Activated CD4-positive, alpha-beta T cell treated with anti-CD3 and anti-CD28 coated beads, Interleukin-2, amount 50 U/mL, for 1 hour (primary cell): ENCODE measurements at places on chromosomes 4 and X.
A peak's percentile ranks its signal among the peaks of the same experiment; 100 is the strongest.

DNA sequence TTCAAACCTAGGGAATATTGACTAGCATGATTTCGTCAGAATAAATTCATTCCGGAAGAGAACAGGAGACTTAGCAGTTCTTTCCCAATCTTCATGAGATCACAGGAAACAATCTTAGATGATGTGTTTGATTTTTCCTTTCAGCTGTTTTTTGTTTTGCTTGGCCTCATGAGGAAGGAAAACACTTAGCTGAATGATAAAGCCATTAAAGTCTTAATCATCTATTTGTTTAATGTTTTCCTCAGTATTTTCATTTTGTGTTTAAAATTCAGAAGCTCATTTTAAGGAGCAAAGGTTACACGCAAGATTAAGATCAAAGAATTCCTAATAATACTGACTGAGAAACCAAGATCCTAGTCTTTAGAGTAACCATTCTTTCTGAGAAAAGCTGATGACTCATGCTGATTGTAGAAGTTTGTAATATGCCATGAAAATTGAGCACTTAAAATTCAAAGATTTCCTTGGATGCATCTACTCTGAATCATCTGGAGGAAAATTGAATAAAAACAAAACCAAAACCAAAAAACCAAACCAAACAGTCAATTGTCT is 15.4 kb upstream of the TBC1D19 start:
- DNase-seq, result no peak

- DNase-seq, result no peak
Measured at GRCh38 chrX:34903316-34903715, 39.3 kb upstream of the FAM47B start.

GRCh38 chrX:56618323-56618722 is 54.9 kb downstream of the UBQLN2 start:
- DNase-seq, result no peak

DNA sequence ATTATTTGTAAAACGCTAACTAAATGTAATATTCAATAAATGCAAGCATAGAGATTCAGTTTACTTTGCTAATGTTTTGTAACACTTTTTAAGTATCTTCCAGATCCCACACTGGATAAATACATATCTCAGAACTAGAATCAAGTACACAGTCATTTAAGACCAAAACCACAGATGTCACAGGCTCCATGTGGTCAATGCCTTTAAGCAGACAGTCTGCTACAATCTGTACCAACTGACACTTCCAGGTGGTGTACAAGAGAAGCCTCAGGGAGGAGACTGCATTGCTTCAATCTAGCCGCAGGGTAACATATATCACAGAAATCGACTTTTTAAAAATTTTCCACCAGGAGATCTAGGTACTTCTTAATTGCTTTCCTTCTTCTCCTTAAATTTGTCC is 229.6 kb upstream of the DIAPH2 start:
- no peak for DNase-seq

DNA sequence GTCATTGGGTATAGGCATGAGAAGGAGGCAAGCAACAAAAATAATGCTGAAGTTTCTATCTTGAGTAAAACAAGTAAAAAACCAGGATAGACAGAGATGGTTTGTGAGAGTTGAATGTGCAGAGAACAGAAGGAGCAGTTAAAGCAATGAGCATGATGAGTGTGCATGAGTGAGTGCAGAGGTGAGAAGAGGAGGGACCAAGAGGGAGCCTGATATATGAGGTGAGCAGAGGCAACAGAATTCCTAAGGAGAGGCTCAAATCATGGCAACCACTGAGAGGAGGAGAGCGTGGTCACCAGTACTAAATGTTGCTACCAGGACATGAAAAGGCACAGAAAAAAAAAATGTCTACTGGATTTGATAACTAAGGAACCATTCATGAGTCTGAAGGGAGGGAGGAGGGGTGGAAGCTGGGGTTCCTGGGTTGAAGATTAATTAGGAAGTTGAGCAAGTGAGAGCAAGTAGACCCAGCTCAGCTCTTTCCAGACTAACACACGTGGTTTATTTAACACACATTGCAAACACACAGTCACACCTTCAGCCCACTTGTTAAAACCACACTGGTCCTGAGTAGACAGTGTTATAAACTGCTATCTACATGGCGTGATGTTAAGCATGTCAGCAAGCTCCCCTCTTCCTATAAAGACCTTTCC is 69.0 kb upstream of the IQCM start:
- no peak for DNase-seq

DNA sequence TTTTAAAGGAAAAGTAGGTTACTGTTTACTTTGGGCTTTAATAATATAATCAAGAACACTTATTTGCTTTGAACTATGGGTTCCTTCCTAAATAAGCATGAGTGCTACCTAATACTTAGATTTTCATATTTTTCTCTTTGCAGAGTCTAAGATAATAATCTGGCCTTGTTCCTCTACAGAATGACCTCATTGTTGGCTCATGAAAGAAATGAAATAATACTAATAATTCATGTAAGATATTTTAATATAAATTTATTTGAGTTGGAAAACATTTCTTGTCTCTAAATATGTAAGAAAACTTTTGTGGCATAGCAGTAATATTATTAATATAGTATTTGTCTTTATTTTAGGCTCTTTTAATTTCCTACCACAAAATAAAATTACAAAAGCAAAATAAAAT is 601.3 kb downstream of the IQCM start:
- no peak for DNase-seq

DNA sequence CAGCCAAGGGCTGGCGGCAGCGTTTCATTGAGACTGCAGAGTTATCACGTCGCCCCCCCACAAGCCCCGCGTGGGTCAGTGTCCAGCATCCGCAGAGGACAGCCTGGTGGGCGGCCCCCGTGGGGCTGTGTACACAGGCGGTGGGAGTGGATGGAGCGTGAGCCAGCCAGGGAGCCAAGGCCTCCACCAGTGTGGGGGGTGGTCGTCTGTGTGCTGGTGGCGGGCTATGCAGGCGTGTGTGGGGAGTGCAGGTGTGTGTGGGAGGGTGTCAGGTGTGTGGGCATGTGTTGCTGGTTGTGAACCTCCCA is 56.5 kb upstream of the NKX1-1 start:
- no peak for DNase-seq

DNA sequence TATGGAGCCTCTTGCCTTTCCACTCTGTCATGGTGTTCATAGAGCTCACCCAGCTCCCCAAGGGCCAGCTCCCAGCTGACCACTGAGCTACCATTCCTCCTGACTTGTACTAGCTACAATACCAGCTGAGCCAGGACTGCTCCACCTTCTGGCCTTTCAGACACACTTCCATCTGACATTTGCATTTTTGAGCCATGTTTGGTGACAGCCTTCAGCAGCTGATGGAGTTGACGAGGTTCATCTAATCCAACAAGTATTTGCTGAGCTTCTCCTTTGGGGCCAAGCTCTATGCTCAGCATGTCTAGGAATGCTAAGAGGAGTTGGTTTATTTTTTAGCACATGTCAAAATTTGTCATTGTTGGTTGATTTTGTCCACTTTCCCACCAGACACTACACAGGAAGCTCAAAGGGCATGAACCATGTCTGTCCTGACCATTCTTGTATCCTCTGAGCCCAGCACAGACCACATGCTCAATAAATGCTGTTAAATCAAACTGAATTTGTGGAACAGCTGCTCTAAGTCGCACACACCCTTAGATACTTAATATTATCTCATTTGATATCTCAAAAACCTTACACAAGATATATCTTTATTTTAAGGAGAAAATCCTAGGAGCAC is 142.6 kb upstream of the PPARGC1A start:
- no peak for DNase-seq

GRCh38 chrX:42567268-42567667 is 210.7 kb downstream of the PPP1R2C start:
- DNase-seq, result no peak

GRCh38 chr4:152606753-152607152 is 70.9 kb upstream of the FBXW7 start:
- DNase-seq, result no peak

GRCh38 chrX:51955200-51955599 is 61.8 kb downstream of the MAGED1 start:
- no peak for DNase-seq

GRCh38 chr4:15577508-15577907 is 77.6 kb downstream of the FBXL5 start:
- no peak for DNase-seq

- no peak for DNase-seq
Measured at GRCh38 chrX:568311-568710, 62.3 kb upstream of the SHOX start.

GRCh38 chr4:34289489-34289888 is 1954.8 kb downstream of the ARAP2 start:
- DNase-seq, result no peak

- no peak for DNase-seq
Measured at GRCh38 chr4:3655485-3655884, 110.7 kb upstream of the ADRA2C start.

DNA sequence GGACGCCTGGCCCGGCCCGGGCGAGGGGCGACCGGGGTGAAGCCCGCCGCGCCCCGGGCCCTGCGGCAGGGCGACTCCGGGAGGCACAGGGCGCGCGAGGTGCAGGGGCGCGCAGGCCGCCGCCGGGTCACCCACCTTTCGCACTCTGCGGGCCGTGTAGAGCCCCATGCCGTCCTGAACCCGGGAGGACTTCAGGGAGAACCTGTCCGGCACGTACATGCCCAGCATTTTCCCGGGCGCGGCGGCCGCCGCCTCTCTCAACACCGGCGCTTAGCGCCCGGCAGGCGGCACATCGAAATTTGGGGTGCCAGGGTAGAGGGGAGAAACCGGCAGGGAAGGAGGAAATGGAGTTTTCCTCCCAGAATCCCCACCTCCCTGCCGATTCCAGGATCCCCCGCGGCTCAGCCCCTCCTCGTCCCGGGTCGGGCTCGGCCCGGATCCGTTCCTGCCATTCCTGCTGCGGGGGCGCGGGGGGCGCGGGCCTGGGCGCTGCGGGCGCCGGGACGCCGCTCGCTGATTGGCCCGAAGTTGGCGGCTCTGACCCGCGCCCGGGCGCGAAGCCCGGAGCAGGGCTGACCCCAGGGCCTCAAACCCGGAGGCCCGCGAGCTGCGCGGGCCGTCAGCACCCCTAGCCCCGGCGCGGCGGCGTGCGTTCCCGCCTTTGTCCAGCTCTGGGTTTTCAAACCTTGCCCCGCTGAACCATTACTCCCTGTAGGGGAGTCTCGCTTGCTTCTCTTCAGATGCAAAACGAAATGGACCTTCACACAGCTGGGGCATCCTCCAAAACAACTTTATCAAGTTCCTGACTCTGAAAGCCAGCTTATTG is at the start of gene PRDM5:
PRDM5 (minus strand) TSS at position 346 of the 826 bp plus-strand sequence; CDS start at position 228, 118 bp downstream.
- DNase-seq, result peak; percentile 11

DNA sequence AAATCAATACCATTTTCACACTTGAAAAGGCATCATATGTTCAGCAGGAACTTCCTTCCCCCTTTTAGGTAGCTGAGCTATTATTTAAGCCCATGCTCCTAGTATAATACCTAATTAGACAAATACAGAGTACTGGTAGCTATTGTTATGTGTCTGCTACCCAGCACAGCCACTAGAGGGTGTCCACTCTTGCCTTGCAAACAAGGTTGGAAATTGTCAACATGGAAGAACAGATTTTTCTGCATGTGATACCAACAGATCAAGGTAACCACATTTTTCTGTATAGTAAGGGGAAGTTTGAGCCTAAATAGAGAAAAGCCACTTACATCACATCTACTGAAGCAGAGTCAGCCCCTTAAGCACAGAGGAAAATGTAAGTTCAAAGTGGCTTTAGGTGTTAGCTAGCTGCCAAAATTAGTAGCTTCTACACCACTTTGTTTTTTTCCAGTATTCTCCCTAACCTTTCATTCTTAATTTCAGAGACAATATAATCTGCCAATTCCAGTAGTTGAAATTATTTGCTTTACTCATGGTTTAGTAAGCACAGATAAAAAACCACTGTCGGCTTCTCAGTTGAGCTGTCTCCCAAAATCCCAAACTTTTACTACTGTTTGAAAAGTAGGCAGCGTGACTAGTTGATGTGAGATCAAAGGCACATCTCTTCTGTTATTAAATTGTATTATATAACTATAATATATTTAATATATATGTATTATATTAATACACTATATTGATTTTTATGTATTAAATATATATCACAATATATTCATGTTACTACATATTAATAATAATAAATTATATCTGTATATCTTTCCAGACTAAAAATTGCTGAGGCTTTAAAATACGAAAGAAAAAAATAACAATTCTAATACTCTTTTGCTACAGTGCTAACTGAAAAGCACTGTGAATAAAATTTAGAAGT is 38.2 kb downstream of the EDNRA start:
- DNase-seq, result peak; percentile 38

GRCh38 chr4:80237992-80238391 is 28.5 kb upstream of the FGF5 start:
- no peak for DNase-seq

GRCh38 chr4:98613453-98614075 is 44.8 kb downstream of the TSPAN5 start:
- no peak for DNase-seq

DNA sequence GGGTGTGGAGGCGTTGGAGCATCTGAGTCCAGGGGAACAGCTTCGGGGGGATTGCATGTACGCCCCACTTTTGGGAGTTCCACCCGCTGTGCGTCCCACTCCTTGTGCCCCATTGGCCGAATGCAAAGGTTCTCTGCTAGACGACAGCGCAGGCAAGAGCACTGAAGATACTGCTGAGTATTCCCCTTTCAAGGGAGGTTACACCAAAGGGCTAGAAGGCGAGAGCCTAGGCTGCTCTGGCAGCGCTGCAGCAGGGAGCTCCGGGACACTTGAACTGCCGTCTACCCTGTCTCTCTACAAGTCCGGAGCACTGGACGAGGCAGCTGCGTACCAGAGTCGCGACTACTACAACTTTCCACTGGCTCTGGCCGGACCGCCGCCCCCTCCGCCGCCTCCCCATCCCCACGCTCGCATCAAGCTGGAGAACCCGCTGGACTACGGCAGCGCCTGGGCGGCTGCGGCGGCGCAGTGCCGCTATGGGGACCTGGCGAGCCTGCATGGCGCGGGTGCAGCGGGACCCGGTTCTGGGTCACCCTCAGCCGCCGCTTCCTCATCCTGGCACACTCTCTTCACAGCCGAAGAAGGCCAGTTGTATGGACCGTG is 2.2 kb downstream of the AR start:
- DNase-seq, result no peak

- DNase-seq, result no peak
Measured at GRCh38 chr4:49044270-49044669, 58.2 kb downstream of the CWH43 start.

DNA sequence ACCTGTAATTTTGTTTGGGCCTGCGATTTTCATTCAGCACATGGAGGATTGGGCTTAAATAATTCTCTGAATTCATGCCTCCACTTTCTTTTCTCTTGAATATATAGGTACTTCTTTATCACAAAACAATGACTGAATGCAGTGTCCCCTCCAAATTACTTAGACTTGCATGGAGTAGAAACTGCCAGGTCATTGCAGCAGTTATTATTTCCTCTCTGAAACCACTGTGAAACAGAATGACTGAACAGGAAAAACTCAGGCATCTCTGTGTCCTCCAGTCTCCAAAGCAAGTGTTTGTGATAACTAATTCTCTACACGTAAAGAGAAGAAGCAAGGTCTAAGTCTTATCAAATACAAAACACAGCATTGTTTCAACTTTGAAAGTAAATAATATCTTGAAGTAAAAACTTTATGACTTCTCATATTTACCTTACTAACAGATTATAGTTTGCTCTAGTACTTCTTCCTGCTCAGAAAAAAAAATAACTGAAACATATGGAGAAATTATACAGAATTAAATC is 144.5 kb upstream of the DIAPH2 start:
- DNase-seq, result no peak

- DNase-seq, result no peak
Measured at GRCh38 chrX:131217989-131218388, 71.1 kb downstream of the IGSF1 start.

- no peak for DNase-seq
Measured at GRCh38 chrX:4663085-4663484, 949.6 kb upstream of the PRKX start.
